ENCODE measurements at places on chromosomes 13 and 19.

DNA sequence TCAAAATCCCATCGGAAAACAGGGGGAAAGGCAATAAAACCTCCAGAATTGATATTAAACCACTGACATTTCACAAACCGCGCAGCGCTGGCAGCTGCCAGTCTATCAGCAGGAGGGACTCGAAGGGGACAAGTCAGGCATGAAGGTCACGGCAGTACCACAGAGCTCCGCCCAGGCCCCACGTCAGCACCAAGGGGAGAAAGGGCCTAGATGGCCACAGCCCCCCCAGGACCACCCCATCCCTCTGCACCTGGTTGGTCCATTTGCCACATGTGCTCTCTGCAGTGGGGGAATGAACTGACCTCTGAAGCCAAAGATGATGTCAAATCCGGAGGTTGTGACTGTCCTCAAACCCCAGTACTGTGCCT lies 9.5 kb upstream of the VSTM2B start:
- no peak for DNase-seq

GRCh38 chr13:111323950-111324651 lies 3.7 kb downstream of the TEX29 start:
- DNase-seq: no peak

DNA sequence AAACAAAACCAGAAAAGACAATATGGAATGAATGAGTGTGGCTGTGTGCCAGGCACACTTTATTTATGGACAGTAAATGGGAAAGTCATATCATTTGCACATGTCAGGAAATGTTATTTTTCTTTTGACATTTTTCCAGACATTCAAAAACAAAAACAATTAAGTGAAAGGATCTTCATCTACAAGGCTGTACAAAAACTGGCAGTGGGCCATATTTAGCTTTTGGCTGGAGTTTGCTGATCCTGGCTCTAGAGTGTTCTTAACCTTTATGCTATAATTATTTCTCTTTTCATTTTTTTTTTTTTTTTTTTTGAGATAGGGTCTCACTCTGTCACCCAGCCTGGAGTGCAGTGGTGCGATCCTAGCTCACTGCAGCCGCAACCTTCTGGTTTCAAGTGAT lies 6.5 kb upstream of the TNFSF9 start:
- no peak for DNase-seq

- peak; percentile 43 for DNase-seq
Observed at GRCh38 chr19:10271543-10272086, 695 bp downstream of the ICAM1 start.

DNA sequence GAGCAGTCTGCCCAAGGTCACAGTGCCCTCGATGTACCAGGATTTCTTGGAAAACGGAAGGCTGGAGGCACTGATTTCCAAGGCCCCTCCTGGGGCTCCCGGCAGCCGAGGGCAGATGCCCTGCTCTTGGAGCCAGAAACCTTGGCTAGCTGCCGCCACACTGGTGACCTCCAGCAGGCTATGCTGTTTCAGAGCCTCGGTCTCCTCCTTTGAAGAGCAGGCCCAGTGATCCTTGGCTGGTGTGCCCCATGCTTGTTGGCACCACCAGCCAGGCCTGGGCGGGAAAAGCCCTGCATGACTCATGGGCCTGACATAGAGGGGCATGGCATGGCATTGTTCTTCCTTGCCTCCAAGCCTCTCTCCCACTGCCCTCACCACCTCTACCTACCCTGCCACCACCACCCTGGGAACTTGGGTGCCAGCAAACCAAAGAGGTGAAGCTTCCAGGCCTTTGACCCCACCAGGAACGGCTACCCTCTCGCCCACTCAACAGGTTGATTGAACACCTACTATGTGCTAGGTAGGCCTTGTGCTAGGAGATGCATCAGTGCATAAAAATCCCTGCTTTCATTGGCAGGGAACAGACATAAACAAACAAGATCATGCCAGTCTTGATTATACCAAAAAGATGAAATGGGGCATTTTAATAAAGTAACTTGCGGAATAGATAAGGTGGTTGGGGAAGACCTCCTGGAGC lies 1.6 kb upstream of the CLEC11A start:
- no peak for DNase-seq

DNA sequence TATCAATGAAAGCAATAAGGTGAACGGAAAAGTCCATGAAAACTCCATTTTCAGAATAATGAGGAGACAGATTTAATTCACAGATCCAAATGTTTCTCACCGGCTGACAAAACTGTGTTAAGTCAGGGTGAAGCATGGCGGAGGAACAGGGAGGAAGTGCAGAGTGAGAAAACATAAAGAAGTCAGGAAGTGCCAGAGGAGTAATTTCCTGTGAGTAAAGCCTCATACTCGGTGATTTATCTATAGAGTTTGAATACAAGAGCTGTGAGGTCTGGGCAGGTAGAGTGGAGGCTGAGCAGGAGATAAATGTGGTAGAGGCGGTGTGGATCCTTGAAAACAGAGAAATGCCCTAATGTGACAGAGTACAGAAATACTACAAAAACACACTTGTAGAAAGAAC lies 11.4 kb downstream of the CARD8 start:
- DNase-seq: peak; percentile 33

- peak; percentile 33 for DNase-seq
Observed at GRCh38 chr19:2332341-2333026, 4.0 kb downstream of the SPPL2B start.

- no peak for DNase-seq
Observed at GRCh38 chr13:79386125-79386826, 19.8 kb downstream of the RBM26 start.

- DNase-seq: peak; percentile 85
Observed at GRCh38 chr19:6530386-6531162, at the start of gene TNFSF9. TSS of gene TNFSF9 (plus strand) at chr19:6531026. CDS start at chr19:6531037, 11 bp downstream.

DNA sequence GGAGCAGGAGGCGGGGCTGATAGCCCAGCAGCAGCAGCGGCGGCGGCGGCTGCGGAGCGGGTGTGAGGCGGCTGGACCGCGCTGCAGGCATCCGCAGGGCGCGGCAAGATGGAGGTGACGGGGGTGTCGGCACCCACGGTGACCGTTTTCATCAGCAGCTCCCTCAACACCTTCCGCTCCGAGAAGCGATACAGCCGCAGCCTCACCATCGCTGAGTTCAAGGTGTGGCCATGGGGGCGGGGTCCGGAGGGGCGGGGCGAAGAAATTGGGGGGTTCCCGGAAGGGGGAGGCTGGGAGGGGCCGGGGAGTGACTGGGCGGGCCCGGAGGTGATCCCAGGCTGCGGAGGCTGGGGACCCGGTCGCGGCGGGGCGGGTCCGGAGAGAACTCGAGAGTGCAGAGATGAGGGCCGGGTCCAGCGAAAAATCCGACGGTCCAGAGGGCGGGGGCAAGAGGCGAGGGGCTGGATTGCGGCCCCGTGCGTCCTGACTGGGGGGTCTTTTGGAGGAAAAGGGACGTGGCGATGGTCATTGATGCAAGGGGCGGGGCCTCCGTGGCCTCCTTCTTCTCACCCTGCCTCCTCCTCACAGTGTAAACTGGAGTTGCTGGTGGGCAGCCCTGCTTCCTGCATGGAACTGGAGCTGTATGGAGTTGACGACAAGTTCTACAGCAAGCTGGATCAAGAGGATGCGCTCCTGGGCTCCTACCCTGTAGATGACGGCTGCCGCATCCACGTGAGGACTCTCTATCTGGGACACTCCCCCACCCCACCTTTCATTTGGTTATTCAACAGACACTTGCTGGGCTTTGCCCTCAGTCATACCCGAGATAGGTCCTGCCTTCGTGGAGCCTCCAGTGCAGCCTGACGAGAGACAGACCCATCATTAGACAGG lies at the start of gene TBCB:
Gene TBCB, plus strand, starts transcription at position 16 of the 891 bp plus-strand sequence. Its CDS starts 93 bp downstream, at position 109.
- DNase-seq: peak; percentile 90

DNA sequence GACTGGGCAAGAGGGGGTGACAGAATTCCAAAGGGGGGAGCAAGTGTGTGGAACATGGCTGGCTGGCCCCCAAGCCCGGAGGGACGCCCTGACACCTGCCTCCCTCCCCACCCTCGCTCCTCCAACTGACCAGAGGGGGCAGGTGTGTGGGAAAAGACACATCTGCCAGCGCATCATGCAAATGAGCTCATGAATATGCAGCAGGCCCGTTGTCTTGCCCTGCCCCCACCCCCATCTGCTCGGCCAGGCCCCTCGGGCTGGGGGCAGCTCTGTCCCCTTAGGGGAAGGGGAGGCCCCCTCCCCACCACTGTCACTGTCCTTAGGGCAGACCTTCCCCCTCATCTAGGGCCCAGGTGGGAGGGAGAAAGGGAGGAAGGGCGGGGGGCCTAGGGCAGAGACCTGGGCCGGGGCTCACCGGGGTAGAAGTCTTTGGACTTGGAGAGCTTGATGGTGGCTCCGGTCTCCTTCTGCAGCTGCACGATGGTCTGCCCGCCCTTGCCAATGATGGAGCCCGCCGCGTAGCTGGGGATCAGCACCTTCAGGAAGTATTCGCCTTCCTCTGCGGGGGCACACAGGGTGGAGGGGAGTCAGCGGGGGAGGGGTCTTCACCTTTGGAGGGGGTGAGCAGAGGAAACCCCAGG lies 12.9 kb downstream of the NOVA2 start:
- no peak for DNase-seq

DNA sequence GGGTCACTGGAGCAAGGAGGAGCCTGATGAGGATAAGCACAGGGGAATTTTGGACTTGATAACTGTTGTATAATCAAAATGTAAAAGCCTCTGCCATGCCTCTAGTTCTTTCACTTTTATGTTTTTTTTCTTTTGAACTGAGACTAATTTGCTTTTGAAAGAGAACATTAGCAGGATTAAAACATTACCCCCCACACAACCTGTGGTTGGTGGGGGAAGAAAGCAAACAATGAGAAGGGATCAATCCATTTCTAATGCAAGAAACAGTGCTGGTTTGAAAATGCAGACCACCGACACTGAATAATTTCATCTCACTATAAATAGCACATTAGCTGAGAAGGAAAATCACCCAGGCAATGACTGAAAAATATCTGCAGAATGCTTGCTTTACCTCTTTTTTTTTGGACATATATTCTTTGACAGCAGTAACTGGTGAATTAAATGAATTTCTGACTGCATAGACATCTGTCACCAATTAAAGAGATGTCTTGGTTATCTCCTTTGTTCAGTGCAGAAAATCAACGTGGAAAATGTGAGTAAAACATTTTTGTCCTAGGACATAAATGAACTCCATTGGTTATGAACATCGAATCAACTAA lies 48.6 kb upstream of the TRPC4 start:
- no peak for DNase-seq

DNA sequence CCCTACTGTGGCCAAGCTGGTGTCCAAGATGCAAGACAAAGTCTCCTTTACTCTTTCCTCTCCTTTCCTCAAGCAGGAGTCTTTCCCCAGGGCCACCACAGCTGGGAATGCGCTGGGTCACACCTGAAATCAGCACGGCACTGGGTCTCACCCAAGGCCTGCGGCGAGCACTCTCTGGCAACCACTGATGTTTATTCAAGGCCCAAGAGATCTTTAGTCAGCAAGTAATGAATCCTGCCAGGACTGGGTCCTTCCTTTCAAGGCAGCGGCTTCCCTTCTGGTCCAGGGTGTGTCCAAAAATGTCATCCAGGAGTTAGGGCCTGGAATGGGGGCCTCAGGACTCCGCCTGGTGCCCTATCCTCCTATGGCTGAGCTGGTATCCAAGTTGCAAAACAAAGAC lies 24.1 kb downstream of the BLOC1S3 start:
- no peak for DNase-seq

DNA sequence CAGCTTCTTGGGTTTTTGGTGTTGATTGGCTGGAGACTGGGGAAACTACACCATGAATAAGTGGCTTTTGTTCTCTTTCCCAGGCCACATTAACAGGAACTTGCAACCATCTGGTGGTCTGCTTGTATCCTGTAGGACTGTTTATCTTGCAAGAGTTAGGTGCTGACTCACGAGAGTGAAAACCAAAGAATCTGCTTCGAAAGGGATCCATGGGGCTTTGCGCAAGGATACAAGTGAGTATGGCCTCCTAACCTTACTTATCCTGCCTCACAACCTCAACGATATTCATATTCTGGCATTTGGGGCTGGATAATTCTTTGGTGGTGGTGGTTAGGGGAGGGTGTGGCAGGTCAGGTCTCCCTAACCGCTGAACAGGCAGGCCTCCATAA lies 4.7 kb upstream of the SIGLECL1 start:
- DNase-seq: no peak

- DNase-seq: no peak
Observed at GRCh38 chr13:53545340-53545941, 516.8 kb downstream of the OLFM4 start.

DNA sequence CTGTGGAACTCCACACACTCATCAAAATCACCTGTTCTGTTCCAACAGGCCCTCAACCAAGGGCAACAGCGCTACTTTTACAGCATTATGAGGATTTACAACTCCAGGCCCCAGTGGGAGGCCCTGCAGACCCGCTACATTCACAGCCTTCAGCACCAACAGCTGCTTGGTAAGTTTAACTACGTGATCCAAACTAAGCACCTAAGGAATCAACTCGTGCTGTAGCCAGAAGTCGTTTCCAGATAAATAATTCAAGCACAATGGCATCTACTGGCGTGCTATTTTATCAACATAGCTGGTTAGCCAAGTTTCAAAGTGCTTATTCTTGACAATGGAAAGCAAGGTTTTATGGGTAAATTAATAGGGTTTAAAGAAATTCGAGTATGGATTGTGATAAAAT lies 5.3 kb downstream of the FAM216B start:
- no peak for DNase-seq

DNA sequence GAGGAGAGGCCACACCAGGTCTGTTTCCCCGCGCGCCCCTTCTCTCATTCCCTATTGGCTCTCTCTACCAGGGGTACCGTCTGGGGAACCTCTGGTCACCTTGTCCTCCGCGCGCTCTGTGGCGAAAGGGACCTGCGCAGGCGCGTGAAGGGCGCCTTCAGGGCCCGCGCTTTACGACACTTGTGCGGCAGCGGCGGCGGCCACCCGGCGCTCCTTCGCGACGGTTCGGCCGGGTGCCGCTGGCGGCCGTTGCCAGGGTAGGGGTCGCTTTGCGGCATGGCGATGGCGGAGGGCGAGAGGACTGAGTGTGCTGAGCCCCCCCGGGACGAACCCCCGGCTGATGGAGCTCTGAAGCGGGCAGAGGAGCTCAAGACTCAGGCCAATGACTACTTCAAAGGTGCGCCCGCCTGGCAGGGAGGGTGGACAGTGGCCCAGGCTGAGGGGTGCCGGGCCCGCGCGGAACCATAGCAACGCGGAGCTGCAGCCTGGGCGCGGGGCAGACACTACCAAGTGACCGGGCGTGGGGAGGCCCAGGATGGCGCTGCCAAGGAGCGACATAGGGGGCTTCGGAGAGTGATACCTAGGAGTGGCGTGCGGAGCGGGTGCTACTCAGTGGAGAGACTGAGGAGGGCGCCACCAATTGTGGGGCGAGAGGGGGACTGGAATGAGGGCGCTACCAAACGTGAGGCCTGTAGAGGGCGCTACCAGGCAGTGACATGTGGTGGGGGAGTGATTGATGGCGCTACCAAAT lies at the start of gene PPP5C:
Gene PPP5C, plus strand, starts transcription at position 267 of the 751 bp plus-strand sequence. Its CDS starts 10 bp downstream, at position 277.
- peak; percentile 85 for DNase-seq

DNA sequence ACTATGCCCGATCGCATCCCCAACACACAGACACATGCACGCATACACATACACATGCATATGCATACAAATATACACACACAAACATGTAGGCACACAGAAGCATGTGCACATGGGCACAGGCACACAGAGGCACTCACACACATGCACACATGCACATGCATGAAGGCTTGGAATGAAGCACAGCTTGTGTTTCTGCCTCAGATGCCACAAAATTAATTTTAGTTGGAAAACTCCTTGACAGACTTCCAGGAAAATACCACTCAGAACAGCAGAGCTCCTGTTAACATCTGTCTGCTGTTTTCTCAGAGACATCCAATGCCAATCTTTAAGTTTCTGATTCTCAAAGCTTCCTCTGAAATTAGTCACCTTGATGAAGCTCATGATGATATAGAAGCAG lies 532.7 kb downstream of the RFC3 start:
- DNase-seq: no peak

- no peak for DNase-seq
Observed at GRCh38 chr19:48443256-48443655, 2.5 kb upstream of the GRWD1 start.

All from activated CD8-positive, alpha-beta memory T cell treated with anti-CD3 and anti-CD28 coated beads, Interleukin-2, amount 50 U/mL, for 4 hours (primary cell).